Choroid plexus epithelial cell (primary cell): ENCODE measurements at places on chromosomes 16 and 17.

- DNase-seq, result no peak
Observed at GRCh38 chr16:84314814-84315213, 20.1 kb downstream of the WFDC1 start.

- DNase-seq, result no peak
Observed at GRCh38 chr17:41256291-41256685, 1.1 kb downstream of the KRTAP9-9 start.

- no peak for DNase-seq
Observed at GRCh38 chr16:47991491-47991890, 164.3 kb downstream of the ABCC12 start.

DNA sequence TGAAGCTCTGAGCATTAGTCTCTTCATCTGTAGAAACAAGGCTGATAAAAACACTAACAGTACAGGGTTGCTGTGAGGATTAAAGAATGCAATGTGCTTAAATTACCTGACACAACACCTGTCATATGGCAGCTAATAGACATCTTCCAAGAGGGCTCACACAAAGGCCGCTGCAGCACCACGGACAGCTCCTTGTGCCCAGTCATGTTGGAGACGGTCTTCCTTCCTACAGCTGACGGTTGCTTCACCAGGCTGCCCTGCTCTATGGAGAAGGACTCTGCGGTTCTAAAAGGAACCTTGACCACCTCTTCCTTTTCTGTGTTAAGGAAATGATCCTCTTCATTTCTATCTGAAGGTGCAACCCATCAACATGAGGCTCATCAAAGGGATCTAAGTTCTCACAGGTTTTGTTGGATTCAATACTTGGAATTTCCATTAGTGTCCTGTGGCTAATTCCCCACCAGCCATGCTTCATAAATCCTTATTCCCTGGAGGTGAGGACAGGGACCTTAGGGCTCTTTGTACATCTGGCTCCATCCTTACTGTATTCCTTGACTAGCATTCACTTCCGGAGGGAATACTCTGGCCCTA, 138.9 kb upstream of the CES5A start:
- DNase-seq, result no peak

DNA sequence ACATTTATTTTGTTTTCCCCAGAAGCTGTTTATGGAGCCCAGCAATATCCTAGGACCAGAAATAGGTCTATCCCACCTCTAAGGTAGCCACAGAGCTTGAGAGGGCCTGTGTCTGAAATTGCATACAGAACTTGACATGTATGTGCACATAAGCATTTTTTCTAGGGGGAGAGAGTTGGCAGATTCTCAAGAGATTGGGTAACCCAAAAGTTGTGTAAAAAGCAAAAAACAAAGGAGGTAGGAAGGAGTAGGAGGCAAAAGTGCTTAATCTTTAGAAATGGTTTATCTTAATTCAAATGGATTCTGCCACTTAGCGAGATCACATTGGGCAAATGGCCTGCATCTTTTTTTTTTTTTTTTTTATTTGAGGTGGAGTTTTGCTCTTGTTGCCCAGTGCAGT, 3.5 kb downstream of the PLK1 start:
- peak; percentile 75 for DNase-seq

DNA sequence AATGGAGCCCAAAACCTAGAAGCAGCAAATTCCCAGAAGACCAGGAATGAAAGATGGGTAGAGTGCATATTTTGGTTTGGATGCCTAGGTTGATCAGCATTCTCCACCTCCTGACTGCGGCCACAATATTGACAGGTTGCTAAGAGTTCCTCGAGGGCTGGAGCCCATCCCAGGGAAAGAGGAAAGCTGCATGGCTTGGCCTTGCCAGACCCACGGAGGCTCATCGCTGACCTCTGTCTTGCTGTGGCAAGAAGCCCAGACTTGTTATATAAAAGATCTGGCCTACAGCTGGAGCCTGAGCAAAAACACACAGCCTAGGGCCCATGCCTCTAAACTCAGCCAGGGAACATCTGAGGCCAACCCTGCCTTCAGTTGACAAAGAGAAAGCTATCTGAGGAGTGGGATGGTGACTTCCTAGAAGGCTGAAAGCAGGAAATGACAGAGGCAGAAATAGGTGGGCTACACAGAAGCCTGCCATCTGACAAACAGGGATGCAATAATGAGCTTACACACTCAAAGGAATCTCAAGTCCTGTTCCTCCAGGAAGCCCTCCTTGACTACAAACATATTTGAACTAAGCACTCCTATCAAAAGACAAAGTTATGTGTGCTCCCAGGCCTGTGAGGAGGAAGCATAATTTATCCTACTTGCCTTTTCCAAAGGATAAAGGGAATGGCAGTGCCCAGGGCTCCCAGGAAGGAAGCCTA, 22.5 kb upstream of the SLC35B1 start:
- DNase-seq, result peak; percentile 94

GRCh38 chr17:40062329-40063186, at the start of gene THRA:
Gene THRA, plus strand, starts transcription at chr17:40062965. Its CDS starts 11,524 bp downstream, at chr17:40074489.
- DNase-seq, result peak; percentile 39

- no peak for DNase-seq
Observed at GRCh38 chr17:81844327-81844851, 9.5 kb upstream of the PPP1R27 start.

GRCh38 chr16:3431779-3432219, 11.5 kb downstream of the ZNF597 start:
- peak; percentile 28 for DNase-seq

- DNase-seq, result no peak
Observed at GRCh38 chr17:80468242-80468641, 8.2 kb downstream of the NPTX1 start.

DNA sequence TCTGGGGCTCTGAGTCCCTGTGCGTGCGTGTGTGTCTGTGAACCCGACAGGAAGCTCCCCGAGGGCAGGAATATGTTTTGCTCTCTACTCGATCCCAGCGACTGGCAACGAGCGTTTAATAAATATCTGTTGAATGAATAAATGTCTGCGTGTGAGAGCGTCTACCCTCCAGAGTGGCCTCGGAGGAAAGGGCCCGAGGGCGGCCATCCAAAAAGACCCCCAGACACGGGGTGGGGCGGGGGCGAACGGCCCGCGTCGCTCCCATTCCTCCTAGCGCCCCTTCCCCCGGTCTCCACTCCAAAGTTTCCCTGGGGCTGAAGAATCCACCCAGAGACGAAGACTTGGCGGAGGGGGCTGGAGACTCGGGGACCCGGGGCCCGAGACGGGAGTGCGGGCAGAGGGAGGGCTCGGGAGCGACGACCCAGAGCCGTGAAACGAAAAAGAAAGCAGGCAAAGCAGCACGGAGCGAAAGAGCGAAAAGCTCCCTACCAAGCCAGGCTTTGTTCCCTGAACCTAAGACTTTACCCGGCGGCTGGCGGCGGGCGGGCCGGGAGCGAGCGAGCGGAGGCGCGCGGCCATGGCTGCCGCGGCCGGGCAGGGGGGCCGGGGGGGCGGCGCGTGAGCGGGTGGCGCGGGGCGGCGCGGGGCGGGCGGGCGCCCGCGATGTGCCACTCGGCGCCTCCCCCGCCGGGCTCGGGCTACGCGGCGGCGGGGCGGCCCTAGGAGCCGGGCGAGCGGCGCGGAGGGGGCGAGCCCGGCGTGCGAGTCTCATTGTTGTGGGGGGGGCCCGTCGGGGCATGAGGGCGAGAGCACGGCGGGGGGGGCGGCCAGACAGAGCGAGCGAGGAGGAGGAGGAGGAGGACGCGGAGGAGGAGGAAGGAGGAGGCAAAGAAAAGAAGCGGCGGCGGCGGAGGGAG, at the start of gene MLLT6:
MLLT6 (plus strand) TSS at position 668 of the 917 bp plus-strand sequence. CDS start 360 bp downstream, outside the sequence.
- peak; percentile 77 for DNase-seq

DNA sequence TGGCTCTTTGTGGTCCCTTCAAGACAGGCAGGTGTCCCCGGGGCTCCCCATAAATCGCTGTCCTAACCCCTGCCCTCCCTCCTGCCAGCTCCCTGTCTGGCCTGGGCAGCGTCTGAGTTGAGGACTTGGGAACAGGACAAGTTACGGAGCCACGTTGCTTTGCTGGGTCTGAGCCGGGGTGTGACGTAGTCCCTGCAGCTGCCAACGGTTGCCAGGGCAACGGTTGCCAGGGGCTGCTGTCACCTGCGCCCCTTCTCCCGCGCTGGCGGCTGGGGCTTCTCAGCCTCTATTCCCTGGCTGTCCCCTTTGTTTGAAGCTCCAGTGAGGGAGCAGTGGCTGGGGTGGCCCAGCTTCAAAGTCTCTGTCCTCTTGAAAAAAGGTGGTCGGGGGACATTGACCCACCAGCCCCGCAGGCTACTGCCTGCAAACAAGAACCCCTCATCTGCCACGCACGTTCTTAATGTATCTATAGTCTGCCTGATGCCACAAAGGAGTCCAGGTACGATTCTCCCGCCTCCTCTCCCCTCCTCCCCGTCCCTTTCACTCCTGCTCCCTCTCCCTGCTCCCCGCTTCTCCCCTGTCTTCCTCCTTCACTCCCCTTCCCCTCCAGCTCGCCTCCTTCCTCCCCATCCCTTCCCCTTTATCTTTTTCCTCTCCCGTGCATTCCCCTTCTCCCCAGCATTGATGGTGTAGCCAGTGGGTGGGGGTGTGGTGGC, 10.9 kb downstream of the ADGRG1 start:
- DNase-seq, result no peak

GRCh38 chr17:29148790-29149430, 31.3 kb downstream of the MYO18A start:
- DNase-seq, result peak; percentile 92

DNA sequence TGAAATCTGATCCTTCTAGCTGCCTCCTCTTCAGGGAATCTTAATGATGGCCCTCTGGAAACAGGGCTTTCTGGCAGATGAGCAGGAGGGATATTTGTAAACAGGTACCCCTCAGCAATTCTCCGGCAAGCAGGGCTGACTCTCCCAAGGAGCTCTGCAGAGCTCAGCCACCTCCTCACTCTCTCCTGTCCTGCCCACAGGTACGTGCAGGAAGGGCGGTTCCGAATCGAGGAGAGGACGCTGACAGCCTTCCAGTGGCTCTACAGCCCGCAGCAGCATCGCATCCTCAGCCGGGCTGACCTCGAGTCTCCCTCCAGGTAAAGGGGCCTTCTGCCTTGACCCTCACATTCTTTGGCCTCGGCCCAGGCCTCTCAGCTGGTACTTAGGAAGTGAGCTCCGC, 20.7 kb upstream of the CCDC92B start:
- DNase-seq, result no peak

- no peak for DNase-seq
Observed at GRCh38 chr16:54216688-54217087, 69.9 kb downstream of the IRX3 start.

- DNase-seq, result no peak
Observed at GRCh38 chr16:27921134-27921533, 142.4 kb downstream of the GSG1L start.

- DNase-seq, result peak; percentile 100
Observed at GRCh38 chr16:87201052-87201451, 116.1 kb downstream of the C16orf95 start.

DNA sequence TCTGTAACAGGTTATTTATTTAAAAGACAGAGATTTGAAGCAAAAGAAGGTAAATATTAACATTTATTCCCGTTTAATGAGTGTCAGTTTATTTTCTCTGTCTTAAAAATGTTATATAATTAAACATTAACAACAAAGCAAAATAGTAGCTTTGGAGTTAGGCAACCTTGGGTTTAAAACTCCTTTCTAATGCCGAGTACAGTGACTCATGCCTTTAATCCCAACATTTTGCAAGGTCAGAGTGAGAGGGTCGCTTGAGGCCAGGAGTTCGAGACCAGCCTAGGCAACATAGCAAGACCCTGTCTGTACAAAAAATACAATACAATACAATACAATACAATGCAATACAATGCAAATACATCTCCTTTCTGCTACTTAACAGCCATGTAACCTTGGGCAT, 128.7 kb downstream of the CHD9 start:
- DNase-seq, result peak; percentile 9

GRCh38 chr17:40694584-40694983, 9.0 kb downstream of the KRT24 start:
- no peak for DNase-seq
